ENCODE measurements at places on chromosomes 11 and 22.

GRCh38 chr11:72239849-72240460 lies 4.0 kb downstream of the PHOX2A start:
- DNase-seq = no peak

DNA sequence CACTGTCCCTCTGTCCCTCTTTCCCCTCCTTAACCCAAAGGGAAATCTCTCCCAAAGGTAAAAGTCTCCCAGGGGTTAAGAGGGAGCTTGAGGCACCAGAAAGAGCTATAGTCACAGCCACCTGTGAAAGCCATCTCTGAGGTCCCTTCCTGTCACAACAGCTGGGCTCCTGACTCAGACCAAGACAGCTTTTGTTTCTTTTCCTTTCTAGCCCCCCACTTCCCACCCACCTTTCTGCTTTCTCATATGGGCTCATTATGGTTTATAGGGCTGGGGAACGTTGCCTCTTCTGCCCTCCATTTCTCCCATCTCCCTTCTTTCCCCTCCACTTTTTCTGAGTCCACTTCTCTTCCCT lies 19.1 kb downstream of the MIF start:
- no peak for DNase-seq

DNA sequence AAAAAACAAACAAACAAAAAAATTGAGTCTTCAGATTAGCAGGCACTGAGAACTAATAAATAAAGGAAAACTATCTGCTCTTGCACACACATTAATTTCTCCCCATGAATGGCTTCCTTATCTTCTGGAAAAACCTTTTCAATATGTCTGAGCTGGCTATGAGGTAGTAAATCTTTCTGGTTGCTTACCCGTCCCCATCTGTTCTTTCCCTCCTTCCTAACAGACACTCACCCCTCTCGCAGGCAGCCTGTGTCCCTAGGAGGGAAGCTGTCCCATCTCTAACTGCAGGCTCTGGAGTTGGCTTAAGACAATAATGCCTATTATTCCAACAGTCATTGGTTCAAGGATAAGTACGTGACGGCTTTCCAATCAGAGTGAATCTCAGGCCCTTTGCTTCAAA lies 8.2 kb upstream of the SCUBE2 start:
- DNase-seq = no peak

DNA sequence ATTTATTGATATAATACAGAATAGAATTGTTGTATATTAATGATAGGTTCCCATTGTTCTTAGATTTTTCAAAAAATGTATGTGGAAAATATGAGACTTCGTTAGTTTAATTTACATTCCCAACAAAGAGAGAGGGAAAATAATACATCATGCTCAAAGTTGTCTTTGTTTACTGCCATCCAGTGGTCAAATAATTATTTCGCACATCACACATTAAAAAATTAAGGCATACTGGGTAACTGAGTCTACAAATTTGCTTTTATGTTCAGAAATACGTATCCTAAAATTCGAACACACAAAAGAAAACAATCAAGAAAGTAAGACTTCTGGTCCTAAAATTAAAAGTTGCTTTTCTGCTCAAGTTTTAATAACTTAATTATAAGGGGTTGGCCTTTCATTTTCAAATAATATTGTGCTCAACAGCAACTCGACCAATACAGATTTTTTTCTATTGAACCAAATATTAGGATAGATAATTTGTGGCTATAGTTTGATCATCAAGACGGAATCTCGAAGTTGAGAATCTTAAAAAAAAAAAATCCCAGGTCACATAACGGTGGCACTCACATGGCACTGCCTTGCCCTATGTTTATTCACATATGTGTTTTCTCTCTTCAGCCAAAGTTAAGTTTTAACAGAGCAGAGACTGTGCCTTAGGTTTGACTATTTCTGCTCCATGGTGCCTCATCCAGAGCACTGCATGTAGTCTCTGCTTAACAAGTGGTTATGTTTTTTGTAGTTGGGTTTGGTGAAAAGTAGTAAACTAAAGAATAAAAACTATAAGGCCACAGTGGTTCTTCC lies 12.3 kb downstream of the PDGFD start:
- no peak for DNase-seq

DNA sequence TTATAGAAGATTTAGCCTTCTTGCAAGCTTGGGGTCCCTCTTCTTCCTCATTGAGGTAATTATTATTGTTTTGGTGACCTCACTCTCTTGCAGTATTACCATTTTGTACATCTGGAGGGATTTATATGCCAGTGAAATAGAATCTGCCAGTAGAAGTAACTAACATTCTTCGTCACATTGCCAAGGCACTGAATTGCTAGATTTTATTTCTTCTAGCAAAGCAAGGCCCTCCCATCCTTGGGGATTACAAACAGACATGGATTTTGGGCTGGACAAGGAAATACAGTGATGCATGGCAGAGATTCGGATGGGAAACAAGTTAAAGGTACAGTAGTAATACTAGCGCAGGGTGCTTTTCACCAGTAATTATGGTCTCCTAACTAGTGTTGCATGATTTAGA lies 7.8 kb downstream of the ADAMTS15 start:
- no peak for DNase-seq

DNA sequence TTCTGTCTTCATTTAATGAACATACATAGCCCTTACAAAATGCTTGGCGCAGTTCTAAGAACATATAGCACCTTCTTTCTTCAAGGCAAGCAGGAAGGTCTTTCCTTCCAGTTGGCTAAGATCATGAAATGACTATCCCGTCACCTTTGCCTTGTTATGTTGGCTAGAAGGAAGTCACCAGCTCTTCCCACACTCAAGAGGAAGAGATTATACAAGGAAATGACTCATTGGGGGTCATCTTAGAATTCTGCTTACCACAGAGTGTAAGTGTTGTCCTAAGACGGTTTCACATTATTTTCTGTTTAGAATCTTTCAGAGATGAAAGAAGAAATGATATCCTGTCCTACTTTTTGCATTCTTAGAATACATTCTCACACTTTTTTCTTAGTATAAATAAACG lies 808.0 kb upstream of the LUZP2 start:
- no peak for DNase-seq

GRCh38 chr11:115198321-115198741 lies 305.9 kb downstream of the CADM1 start:
- DNase-seq = no peak

- DNase-seq = no peak
These were observed 78.0 kb downstream of the MYEOV start for GRCh38 chr11:69371731-69372588.
